ENCODE measurements at places on chromosomes 4 and X. TPM values are rescaled to one million over a fixed set of nuclear protein-coding genes. Genes with fewer than 3 reads are reported as not detected.

SLC6A14 gene
- total RNA-seq, result not detected

CCDC110 gene
- 0.22 TPM for total RNA-seq

RS1 gene
- not detected for total RNA-seq

CDKL2 gene
- total RNA-seq, result 0.28 TPM

SLC9A7 gene
- 38.6 TPM for total RNA-seq

SERPINA7 gene
- total RNA-seq, result not detected

PRAF2 gene
- 6.3 TPM for total RNA-seq

NAA11 gene
- not detected for total RNA-seq

CTAG1B gene
- total RNA-seq, result not detected

FGF16 gene
- total RNA-seq, result 0.74 TPM

PDCL2 gene
- total RNA-seq, result not detected

DCAF12L2 gene
- total RNA-seq, result 1.6 TPM

CSAG1 gene
- total RNA-seq, result not detected

FNIP2 gene
- 9.2 TPM for total RNA-seq

GPR143 gene
- total RNA-seq, result 32.1 TPM

DNA sequence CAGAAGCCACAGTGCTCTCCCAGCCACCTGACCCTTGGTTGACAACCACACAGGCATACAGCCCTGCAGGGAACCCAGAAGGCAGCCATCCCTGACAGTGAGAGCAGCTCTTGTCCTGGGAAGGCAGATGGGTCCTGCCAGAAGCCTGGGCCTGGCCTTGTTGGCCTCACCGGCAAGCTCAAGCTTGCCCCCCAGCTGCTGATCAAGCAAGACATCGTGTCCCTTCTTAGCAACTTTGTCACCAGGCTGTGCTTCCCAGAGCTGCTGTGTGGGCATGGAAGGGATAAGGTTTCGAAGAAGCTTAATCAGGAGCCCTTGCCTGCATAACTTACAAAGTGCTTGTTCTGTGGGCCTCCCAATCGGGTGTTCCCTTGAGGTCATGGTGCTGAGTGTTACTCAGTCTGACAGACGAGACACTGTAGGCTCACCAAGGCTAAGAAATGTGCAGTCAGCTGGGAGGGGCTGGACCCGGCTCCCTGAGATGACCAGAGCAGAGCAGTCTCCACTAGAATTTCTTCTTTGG, 6.8 kb upstream of the ABLIM2 start:
- no peak for DNase-seq

- DNase-seq, result no peak
Measured at GRCh38 chr4:63904201-63904600, 505.0 kb downstream of the TECRL start.

DNA sequence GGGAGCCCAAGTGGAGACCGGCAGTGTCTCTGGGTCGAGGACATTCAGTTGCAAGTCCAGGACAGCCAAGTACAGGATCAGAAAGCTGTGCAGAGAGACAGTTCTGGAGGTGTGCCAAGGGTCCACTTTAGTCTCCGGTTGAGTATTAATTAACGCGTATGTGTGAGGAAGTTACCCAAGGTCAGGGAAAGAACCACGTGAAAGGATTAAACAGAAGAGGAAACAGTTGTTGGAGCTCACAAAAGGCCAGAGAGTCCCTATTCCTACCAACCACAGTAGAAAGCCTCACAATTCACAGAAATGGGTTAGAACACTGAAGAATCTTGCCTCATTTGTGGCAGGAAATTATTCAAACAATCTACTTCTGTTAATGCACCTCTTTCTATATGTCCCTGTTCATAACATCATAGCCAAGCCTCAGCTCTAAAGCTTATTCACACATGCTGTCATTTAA, 17.9 kb upstream of the NSUN7 start:
- no peak for DNase-seq

DNA sequence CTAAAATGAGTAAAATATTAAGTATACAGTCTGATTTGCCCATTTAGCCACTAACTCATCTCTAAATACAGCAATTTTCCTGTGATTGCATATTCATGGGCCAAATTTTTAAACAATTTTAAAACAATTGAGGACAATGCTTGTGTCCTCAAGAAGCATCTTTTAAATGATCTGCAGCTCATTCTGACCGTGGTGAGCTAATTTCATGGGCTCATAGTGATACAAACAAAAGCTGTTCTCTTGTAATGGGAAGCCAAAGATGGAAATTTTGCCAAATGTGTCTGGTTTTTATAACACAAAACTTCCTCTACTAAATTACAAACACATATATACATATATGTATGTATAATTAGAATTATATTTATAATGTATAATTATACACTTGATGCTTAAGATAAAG, 39.7 kb downstream of the HMGB2 start:
- DNase-seq, result no peak

- no peak for DNase-seq
Measured at GRCh38 chr4:151922811-151923210, 162.0 kb upstream of the GATB start.

GRCh38 chrX:45001048-45001447, 128.1 kb downstream of the KDM6A start:
- no peak for DNase-seq

- no peak for DNase-seq
Measured at GRCh38 chr4:183940864-183941263, 35.8 kb downstream of the STOX2 start.

GRCh38 chr4:128521156-128521555, 233.5 kb upstream of the PGRMC2 start:
- no peak for DNase-seq

DNA sequence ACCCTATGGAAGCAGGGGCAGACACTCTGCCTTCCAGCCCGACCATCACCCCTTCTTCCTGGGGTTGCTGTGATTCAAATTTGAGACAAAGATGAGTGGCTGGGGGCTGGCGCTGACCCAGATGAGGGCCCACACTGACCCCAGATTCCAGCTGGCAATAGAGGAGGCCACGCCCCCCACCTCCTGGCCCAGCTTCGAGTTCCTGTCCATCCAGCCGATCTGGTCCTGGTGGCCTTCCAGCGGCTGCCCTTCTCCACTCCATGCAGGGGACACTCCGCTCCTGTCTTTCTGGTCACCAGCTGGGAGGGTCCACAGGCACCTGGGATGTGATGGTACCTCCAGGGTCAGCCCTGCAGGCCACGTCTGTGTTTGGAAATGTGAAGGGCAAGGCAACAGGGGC, 98.5 kb upstream of the PSAPL1 start:
- DNase-seq, result no peak

GRCh38 chr4:169418846-169419245, 148.1 kb upstream of the SH3RF1 start:
- no peak for DNase-seq

GRCh38 chr4:152308951-152309350, 226.9 kb downstream of the FBXW7 start:
- DNase-seq, result no peak

DNA sequence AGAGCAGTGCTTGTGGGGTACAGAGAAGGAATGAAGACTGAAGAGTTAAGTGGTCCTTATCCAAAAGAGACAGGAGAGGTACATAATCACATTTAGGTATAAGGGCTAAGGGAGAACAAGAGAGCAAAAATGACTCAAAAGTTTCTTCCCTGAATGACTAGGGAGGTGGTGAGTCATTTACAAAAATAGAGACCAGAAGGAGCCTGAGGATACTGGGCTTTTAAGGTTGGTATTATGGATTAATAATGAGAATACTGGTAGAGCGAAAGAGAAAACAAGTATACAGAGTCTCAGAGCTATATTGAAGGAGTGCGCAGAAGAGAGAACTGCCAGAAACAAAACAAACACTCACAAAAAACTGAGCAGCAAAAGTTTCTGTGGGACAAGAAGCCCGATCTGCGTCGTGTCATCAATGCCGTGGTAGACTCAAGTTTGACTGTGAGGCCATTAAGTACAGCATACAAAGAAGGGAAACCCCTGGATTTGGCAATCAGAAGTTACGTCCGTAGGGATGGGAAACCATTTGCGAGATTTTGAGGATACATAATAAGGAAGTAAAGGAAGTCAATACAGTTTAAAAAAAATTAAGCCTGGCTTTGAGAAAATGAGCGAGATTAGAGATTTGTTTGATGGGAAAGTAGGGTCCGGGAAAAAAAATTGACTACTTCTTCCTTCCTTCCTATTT, 129.1 kb upstream of the STIM2 start:
- DNase-seq, result no peak

DNA sequence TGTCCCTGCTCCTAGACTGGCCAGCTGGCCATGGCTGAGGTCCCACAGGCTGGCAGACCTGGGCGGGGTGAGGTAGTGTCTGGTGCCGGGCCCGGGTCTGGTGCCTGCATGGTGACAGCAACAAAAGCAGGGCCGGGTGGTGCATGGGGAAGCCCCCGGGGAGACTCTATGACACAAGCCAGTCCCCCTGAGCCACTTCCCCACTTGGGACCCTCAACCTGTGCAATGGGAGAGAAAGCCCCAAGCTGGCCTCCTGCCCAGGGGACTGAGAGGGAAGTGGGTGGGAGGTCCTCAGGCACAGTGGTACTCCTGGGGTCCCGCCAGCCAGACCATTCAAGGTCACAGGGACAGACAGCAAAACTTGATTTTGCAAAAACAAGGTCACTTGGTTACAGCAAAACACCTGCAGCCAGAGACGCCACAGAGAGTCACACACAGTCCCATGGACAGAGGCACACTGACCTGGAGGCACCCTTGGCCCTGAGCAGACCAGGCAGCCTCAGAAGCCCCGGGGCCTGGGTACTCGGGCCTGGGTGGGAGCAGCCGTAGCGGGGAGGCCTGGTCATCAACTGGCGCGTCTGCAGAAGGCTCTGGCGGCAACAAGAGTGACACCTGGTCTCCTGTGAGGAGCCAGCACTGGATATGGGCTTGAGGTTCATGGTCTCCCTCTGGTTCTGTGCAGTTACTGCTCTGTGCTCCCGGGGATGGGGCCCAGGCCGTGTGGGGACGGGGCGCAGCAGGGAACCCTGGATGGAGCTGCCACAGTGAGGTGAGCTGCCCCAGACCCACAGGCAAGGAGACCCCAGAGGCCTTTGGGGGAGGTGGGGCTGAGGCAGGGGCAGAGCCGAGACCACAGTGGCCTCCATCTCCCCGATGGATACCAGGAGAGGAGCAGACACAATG, 60.6 kb downstream of the HTRA3 start:
- DNase-seq, result no peak

GRCh38 chr4:1683261-1683735, 815 bp downstream of the FAM53A start:
- DNase-seq, result no peak

DNA sequence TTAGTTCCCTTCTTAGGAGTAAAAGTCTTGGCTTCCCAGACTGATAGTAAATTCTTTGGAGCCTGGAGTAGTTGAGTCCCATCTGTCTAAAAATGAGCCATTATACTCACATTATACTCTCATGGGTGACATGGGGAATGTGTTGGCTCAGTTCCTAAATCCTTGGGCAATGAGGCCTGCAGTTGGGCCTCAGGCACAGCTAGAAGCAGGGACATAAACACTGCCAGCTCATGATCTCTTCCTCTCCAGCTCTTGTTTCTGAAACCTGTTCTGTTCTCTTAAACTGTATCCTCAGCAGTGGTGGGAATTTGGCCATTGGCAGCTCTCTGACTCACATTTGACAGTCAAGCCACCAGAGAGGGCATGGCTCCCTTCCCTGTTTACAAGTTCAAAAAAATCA, 212.5 kb downstream of the SPATA18 start:
- DNase-seq, result no peak

DNA sequence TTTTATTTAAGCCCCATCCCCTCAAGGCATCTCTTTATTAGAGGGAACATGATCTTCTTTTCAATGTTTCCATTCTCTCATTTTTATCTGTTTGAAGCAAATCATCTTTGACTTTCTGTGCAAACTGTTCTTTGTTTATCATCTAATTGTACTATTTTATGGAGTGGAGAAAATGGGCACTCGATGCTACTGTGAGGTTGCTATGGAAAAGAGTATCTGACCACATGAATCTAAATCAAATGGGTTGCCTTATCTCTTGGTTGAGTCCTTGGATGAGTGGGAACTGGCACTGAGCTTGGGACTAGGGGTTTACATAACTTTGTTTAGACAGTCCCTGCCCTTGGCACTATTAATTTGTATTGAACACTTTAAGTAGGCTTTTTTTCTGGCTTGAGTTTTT, 9.1 kb downstream of the OCRL start:
- DNase-seq, result no peak

GRCh38 chr4:157265281-157265680, 44.8 kb downstream of the GRIA2 start:
- DNase-seq, result no peak

DNA sequence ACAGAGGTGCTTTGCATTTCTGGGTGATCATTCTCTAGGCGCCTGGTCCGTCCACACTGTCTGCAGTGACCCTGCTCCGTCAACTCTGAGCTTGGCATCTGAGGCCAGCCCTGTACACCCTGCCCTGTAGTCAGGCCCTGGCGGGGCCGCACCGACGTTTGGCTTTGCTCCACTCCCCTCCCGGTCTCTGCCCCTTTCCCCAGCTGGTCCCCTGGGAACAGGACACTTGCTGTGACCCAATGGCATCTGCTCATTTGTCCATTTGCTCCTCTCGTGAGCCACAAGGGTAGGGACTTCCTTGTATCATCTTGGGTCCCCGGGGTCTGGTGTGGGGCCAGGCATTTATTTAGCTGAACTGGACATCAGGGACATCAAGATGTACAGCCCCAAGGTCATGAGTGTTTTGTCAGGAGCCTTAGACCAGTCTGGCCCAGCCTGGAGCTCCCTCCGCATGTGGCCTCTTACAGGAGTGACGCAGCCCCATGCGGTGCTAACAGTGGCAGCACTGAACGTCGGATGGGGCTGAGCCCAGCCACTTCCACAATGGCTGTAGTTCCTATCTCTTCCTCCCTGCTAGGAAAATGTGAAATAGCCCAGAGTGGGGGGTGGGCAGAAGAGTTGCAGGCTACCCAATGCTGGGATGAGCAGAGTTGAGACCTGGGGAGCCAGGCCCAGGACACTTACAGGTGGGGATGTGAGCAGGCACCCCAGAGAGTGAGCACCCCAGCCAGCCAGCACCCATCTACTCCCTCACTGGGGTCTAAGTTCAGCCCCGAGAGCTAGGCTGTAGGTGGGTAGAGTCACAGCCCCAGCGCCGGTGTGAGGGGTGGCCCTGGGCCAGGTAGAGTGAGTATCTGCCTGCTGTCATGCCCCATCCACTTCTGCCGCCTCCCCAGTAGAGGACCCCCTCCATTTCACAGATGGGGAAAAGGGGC, 2.0 kb upstream of the SH3BP2 start:
- DNase-seq, result no peak

DNA sequence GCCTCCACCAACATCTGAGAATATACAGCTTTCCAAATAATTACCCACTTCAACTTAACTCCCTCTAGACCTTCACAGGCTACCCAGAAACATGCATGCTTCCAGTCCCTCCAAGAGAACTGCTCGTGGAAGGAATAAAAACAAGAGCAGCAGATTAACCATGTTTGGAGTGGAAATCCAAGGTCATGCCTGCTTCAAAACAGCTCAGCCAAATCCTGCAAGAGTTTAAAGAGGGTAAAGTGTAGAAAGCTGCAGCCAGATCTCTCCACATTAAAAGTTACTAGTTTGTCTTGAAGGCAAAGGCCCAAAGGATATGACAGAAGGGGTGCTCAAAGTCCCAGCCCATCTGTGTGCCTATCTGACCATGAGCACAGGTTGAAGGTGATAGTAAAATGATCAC, 139.3 kb downstream of the RNF150 start:
- no peak for DNase-seq

DNA sequence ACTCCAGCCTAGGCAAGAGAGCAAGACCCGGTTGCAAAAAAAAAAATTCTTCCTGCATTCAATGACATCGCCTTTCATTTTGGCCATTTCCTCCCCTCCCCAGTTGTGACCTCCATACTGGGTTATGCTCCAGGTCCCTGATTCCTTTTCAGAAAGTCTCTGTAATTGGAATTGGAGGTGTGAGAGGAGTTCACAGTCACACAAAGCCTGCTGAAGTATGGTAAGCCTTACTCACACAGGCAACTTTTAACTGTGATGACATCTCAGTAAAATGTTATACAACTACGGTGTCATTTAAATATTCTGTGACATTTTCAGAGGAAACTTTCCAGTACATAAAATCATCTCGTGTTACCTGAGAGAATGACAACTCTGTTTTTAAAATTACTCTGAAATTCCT, 73.6 kb downstream of the CEP44 start:
- no peak for DNase-seq
